Fibroblast of skin of right quadriceps (primary cell): ENCODE measurements at places on chromosomes 4 and X.

GRCh38 chr4:106414366-106414765, 45.8 kb upstream of the GIMD1 start:
- DNase-seq, result no peak

DNA sequence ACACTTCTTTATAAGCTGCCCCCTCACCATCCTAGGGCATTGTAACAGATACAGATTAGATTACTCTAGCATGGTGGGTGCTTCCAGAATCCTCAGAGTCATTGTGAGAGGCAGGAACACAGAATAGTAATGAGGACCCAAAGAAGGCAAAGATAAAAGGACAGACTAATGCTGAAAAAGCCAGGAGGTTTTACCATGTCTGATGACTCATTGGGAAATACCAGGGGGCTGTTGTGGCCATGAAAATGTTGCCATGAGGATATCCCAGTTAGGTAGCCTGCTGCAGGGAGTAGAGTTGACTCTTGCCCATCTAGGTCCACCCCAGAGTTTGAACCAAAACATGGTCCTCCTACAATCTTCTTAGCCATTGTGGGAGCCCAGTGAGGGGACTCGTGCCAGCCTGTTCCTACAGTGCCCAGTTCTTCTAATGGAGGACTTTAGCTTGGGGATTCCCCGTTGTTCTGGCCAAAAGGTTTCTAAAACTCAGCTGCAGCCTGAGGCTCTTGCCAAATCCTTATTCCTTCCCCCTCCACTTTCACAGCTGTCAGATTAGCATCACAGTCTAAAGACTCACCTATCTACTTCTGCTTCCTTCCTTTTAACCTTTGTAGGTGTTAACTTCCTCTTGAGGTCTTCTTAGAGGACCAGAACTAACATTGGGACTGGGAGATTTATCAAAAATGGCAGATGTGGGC, 586.0 kb upstream of the AADAT start:
- peak; percentile 51 for DNase-seq

DNA sequence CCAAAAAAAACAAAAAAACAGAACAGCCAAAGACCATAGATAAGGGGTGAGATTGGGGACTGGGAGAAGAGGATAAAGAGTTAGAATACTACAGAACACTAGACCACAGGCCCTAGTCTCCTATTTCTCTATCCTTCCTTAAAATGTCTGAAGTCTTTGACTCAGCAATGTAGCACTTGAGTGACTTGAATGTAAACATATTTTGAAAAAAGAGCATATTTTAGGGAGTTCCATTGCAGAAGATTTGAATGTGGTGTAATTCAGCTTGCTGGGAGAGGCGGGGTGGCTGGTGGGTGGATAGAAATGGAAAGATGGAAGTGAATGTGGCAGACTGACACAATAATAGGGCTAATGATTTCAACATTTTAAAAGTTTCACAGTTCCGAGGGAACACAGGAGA, 144.9 kb downstream of the CHIC2 start:
- no peak for DNase-seq

DNA sequence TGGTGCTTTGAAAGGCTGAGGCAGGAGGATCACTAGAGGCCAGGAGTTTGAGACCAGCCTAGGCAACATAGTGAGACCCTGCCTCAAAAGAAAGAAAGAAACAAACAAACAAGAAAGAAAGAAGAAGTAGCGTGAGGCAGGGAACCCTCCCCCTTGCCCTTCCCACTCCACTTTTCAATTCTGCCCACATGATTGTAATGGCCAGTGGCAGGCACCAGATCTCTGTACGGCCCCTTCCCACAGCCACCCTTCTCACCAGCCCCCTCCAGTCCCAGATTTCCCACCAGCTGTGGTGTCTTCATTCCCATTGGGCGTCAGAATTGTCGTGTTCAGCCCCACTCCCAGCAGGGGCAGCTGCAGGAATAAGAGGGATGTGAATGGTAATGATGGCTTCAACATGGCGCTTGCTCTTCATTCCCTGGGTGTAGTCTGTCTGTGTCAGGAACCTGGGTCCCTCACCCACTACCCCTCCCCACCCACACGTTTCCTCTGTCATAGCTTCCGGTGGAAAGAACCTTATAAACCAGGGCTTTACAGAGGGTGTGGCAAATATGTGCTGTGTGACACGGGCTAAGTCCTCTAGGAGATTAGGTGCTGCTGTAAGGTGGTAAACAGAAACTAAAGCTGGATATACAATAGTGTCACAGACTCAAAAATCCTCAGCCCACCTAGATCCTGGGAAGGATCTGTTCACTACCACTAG, at the start of gene IL2RG:
Gene IL2RG (minus strand): TSS at position 437 of the 703 bp plus-strand sequence. CDS start 38 bp downstream, at position 399.
- no peak for DNase-seq

GRCh38 chr4:100781435-100781834, 263.6 kb upstream of the EMCN start:
- no peak for DNase-seq

- no peak for DNase-seq
Observed at GRCh38 chrX:55026143-55026542, 4.6 kb downstream of the ALAS2 start.

DNA sequence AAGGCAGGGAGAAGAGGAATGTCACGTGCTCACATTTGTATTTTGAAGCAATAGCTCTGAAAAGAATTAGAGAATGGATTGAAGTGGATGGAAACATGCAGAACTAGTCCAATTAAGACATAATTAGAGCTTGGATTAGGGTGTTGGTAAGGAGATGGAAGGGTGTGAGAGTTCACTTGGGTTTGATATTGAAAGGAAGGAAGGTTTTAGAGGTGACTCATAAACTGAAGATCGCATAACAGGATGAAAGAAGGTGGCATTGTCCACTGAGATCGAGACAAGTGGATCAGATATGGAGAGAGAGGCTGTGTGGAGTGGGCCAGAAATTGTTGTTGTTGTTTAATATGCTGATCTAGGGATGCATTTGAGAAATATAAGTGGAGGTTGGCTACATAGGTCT, 244.0 kb upstream of the SMIM31 start:
- no peak for DNase-seq

GRCh38 chr4:128068918-128069317, 7.8 kb downstream of the LARP1B start:
- no peak for DNase-seq

- no peak for DNase-seq
Observed at GRCh38 chr4:184715526-184715925, 18.4 kb downstream of the CENPU start.

GRCh38 chrX:119118780-119119395, 8.7 kb downstream of the KIAA1210 start:
- peak; percentile 55 for DNase-seq

DNA sequence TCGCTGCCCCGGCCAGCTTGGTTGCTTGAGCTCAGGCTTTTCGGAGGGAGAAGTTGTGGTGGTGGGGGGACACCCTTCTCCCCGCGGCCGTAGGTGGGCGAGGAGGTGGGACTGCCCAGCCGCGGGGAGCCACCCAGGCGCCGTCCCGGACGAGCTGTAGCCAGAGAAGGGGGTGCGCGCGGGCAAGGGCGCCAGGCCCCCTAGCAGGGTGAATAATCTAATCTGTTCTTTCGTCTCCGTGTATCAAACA, 3.1 kb downstream of the MID1IP1 start:
- no peak for DNase-seq

- no peak for DNase-seq
Observed at GRCh38 chrX:152959626-152960025, 34.3 kb downstream of the PNMA5 start.

DNA sequence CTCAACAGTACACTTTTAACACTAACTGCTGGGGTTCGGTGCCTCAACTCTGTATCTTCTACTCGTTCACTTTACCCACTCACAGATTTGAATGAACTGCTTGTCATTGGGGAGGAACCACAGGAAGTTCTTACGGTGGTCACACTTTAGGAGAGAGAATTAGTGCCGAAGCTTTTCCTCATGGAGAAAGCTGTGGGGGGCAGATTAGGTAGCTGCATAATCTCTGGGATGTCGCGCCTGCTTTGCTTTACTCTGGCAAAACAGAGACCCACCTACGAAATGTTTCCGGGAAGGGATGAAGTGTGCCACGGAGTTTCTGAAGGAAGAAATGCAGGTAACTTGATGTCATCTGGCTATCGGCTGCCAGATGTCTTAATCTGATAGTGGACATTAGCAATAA, 949.7 kb upstream of the TENM3 start:
- no peak for DNase-seq

GRCh38 chr4:3317656-3318211, 24.9 kb downstream of the RGS12 start:
- no peak for DNase-seq

DNA sequence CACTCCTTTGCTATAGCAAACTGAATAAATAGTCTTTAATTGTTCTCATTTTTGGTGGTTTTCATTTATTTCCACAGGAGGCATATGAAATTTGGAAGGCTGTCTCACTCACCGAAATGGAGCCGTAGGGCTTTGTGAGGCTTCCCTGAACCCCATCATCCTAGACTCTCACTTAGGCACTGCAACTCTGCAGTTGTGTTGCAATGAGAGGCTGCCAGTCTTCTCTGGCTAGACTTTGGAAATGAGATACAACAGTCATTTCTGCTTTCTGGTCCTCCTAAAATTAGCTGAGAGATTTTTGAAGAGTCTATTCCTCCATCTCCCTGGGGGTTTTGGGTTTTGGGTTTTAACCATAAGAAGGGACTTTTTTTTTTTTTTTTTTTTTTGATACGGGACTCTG, 146.5 kb downstream of the SH3BGRL start:
- DNase-seq, result no peak

DNA sequence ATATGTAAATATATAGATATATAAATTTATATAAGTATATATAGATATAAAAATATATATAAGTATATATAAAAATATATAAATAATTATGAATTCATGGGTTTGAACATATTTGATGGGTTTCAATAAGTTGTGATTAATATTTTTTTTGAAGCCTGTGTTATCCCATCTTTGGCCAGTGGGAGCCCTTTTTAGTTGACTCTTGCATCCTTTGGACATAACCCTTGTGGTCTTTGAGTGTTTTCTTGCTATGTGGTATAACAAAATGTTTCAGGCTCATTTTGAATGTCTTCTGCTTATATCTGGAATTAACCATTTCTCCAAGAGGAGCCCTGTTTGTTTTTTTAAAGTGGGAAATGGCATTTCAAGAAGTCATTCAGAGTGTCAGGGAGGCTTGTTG, 15.2 kb downstream of the SNX25 start:
- no peak for DNase-seq

- no peak for DNase-seq
Observed at GRCh38 chrX:23844502-23845138, 61.6 kb downstream of the SAT1 start.

DNA sequence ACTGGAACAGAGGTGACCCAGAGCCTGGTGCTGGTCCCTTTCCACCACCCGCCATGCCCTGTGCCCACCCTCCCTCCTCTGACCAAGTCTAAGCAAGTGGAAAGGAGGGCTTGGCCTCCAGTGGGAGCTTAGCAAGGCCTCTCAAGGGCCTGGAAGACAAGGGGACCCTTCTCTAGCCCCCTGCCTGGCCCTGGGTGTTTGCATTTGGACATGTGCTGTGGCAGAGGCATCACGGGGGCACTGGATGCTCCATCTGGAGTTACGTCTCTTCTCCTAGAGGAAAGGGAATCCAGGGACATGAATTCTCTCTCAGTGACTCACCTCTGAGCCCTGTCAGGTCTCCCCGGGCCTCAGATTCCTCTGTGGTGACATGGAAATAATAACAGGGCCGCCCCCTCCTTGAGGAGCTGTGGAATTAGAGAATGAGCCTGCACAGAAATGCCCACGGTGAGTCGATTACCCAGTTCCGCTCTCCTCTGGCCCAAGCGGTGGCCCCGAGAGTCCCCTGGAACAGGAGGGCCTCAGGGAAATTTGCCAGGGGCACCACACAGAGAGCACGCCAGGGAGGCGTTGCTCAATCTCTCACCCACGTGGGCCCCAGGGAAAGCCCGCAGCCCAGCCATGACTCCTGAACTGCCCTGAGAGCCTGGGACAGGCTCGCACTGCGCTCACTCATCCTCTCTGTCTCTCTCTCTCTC, 189.6 kb downstream of the BCOR start:
- peak; percentile 97 for DNase-seq

DNA sequence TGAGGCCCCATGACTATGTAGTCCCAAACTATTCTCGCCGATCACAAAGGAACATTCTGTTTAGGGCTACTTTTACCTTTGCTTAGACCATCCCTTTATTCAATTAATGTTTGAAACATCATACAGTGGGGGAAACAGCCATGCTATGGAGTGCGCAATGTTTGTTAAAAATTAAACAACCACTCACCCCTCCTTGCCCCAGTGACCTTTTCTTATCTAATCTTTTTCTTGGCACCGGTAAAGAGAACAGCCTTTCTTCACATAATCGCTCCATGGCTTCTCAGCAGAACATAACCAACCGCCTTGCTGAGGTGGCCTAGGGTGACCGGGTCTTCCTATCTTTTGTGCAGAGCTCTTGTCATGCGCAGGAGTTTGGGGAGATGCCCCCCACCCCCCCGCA, 152.6 kb downstream of the VCX3A start:
- no peak for DNase-seq

- DNase-seq, result peak; percentile 10
Observed at GRCh38 chr4:25032126-25032525, 1.4 kb upstream of the LGI2 start.

- no peak for DNase-seq
Observed at GRCh38 chrX:53082773-53083616, 828 bp downstream of the TSPYL2 start.

DNA sequence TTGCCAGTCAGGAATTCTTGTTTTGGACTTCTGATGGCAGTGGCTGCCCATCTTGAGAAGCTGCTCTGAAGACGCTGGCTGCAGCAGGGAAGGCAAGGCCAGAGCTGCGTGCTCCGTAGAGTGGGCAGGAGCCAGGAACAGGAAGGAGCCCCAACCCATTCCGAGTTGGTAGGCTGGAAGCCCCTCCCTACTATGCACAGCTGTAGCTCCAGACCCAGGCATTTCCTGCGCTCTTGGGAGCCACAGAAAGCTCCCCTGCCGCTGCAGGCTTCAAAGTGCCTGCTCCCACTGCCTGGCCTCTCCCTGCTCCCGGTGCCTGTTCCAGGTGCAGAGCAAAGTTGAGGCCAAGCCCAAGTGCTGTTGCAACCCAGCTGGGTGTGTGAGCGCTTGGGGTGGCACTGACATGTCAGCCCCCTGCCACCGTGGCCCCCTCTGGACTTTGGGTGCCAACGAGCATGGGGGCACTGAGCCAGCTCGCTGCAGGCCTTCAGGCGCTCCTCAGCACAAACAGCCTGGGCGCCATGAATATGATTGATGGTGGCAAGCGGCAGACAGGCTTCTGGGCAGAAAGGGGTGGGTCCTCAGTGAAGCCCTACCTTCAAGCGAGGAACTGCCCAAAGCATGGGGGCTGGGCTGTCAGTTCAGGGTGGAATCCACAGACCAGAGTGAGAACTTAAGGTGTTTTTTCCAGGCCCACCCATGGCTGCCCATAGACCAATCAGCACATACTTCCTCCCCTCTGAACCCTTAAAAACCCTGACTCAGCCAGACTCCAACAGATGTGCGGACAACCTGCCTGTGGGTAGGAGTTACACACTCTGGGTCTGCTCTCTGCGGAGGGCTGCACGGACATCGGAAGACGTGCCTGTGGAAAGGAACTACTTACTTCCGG, 677.2 kb upstream of the INTU start:
- DNase-seq, result peak; percentile 69

DNA sequence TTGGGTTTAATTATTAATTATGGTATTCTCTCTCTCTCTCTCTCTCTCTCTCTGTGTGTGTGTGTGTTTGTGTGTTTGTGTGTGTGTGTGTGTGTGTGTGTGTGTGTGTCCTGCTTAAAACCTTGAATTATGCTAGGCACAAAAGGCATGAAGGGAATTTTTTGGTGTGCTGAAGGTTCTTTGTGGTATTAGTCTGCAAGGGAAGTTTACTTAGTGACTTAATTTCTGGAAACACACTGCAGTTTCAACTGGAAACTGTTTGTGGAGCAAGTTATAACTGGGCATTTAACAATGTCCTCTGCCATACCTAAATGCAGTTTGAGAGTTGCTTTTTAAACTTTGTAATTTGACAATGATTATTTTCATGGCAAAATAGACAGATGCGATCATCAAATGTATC, 111.7 kb downstream of the FRMPD4 start:
- DNase-seq, result peak; percentile 11
